NCI-H2171 treated with DMSO at 0.1 percent for 48 hours (cell line): ENCODE measurements at places on chromosomes 12 and 14.

GRCh38 chr12:43776498-43776897 is 17.7 kb downstream of the IRAK4 start:
- DNase-seq = peak; percentile 29

DNA sequence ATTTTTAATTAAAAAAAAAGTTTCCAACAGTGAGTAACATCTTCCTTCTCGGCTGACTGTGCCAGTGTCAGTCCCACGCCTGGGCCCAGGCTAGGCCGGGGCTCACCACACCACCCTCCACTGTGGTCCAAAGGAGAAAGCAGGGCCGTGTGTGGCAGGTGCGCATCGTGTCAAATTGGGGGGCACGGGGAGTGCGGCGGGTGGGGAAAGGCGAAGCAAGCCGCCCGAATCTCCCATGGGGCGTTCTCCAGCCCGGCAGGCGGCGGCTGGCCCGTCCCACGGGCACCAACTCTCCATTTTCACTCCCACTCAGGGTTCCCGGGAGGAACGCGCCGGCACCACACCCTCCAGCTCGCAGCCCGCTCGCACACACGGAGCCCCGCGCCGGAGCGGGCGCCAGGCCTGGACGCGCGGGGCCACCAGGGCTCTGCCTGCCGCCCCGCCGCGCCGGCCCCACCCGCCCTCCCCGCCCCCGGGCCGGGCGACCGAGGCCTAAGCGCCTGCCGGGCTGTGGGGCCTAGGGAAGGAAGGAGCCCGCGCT is 604 bp downstream of the EEA1 start:
- peak; percentile 35 for DNase-seq

- DNase-seq = no peak
These were observed 7.8 kb downstream of the STX2 start for GRCh38 chr12:130831246-130831645.

DNA sequence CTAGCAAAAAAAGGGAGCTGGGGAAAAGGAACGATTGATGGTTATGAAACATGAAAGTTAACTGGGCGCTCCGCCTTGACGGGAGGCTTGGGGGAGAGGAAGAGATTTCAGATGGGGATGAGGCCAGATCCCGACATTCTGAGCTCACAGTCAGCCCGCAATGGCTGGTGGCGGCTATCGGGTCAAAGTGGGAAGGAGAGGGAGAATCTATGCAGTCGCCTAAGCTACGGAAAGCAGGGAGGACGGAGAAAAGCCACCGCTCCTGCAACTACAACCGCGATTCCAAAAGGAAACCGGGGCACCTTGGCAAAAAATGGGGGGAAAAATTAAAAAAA is 502 bp downstream of the MPHOSPH9 start:
- no peak for DNase-seq

- DNase-seq = no peak
These were observed 185.9 kb downstream of the PPFIA2 start for GRCh38 chr12:81573228-81573627.

DNA sequence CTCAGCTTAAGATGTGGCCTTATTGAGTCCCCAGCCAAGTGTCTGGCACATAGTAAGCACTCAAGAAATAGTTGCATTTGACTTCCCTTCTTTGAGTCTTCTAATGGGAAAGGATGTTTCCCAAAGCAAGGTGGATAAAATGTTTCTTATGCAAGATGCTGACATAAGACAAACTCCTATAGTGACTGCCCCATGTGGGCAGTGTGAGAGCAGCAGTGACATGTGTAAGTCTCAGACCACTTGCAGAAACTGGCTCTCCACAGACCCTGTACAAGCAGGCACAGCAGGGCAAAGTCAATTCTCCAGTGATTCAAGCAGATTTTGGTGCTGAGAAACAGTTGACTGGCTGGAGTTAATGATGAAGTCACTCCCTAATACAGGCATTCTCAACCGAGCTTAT is 255.3 kb downstream of the ANO2 start:
- no peak for DNase-seq

- DNase-seq = peak; percentile 100
These were observed 10.1 kb downstream of the PSMB5 start for GRCh38 chr14:23024612-23025075.

DNA sequence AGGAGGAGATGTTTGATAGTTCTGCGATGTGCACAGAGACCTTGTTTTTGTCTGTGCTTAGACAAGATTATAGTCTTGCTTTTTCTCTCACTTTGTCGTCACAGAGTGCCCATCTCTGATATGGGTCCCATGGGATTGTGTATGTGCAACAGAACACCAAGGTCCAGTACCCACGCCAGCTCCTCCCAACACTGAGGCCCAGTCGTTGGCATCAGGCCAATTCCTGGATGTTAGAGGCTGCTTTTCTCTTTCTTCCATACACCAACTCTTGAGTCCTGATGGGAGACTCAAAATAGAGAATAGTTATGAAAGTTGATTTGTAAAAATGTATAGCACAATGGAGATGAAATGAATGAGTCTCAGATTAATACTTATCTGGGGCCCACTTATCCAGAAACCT is 22.7 kb upstream of the PRMT8 start:
- DNase-seq = no peak

DNA sequence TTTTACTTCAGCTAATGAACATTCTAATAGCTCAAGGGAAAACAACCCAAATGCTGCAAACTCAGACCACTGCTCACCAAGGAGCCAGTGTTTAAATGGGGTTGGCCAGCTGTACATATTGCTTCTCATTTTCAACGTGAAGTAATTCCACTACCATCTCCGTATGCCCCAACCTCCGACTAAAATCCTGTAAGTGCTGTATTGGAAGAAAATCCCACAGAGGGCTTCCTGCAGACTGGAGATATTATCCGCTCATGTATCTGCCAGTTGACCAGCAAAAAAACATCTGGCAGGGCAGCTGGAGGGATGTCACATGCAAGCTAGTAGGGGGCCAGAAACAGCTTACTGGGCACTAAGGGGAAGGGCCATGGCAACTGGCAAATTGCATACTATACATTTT is 485.0 kb downstream of the SNAPC1 start:
- no peak for DNase-seq

- DNase-seq = peak; percentile 89
These were observed 905 bp downstream of the CISTR start for GRCh38 chr12:53750812-53751335.

DNA sequence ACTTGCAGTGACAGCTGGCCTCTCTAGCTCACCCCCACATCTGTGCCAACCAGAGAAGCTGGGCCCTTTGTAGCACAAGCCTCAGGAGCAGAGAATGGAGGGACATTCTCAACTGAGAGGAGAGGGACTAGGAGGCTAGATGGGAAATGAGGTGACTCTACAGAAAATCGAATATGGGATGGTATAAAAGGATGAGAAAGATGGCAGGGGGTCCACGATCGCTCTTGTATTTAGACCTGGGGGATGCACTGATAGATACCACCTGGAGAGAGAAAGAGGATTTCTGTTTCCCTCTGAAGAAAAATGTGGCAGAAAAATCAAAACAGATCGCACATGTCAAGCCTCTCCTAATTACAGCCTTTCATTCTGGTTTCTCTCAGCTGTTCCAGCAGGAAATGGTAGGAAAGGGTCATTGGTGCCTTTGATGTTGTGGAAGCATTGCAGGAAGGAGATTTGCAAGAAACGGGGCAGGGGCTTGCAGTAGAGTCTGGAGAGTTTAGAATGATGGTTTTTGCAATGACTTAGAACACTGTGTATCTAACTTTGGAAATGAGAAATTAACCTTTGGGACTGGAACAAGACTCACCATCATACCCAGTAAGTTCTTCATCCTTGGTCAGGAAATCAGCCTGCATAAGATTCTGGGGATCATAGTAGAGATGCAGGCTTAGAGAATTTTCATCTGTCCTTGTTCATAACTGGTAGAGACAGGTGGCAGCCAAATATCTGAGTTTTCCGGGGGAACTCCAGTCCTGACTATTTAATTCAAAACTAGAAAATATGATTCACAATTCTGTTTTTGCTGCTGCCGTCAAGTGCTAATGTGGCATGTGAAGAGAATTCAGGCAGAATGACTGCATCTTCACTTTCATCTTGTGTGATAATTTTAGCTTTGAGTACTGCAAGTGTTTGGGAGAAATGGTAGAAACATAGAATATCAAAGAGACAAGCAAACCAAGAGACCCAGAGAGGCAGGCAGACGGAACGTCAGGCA is 98.8 kb downstream of the DAD1 start:
- no peak for DNase-seq

GRCh38 chr12:131045705-131046460 is 92.2 kb downstream of the ADGRD1 start:
- DNase-seq = no peak

GRCh38 chr12:108531929-108532848 is 17.1 kb downstream of the FICD start:
- peak; percentile 100 for DNase-seq

- no peak for DNase-seq
These were observed 133.9 kb upstream of the FGD4 start for GRCh38 chr12:32265456-32265855.

GRCh38 chr12:72677139-72677538 is 405.0 kb downstream of the TRHDE start:
- DNase-seq = no peak

DNA sequence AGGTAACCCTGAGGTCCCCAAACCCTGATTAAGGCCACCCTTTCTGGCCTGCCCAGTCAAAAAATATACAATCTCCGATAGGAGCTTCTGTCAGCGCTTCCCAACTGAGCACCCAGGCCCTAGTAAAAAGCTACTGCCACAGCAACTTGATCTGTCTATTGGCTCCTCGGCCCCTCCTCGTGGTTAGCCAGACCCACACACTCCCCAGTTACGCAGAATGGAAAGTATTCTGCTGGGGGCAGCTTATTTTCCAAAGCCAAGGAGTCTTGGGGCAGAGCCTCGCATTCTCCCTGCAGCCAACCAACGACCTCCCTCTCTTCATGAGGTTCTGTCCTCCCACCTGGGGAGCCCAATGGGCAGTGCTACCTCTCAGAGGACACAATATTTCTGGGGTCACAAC is 32.1 kb downstream of the FMNL3 start:
- DNase-seq = no peak

DNA sequence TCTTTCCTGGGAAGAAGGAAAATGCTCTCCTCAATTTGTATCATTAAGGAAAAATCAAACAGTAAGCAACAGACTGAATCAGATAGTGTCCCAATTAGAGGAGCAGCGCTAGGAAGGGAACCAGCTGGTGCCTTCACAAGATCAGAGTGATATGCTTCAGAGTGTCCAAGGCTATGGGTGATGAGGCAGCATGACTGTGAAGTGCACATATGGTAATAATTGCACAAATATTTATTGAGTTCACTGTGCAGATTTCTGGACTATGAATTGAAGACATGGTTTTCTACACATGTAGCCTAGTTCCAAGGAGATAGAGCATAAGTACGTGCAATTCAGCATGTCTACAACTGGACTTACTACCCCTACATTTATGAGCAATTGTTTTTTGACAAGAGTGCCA is 78.8 kb upstream of the EVL start:
- peak; percentile 59 for DNase-seq

- no peak for DNase-seq
These were observed 236.4 kb upstream of the CRY1 start for GRCh38 chr12:107329569-107330324.

DNA sequence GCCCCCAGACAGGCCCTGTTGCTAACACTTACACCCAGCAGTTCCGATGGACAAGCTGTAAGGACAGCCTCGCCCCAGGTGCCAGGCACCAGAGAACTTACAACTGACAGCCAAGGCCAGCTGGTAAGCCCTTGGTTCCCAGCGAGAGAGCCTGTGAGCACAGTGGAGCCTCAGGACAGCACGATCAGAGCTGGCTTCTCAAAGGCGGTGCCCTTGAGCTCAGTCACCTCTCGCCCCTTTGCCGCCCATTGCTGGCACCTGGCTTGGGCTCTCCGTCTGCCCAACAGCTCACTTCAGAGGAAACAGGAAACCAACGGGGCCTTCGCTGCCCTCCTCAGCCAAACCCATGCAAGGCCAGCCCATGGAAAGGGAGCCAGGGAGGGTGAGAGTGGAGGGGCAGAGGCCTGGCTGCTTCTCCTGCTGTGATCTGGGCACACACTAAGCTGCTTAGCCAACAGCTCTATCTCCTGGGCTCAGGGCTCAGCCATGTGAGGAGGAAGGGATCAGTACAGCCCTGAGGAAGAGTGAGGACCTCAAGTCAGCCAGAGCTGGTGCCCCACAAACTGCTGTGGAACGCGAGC is 98.5 kb downstream of the SINHCAF start:
- no peak for DNase-seq

GRCh38 chr12:88750867-88751543 is 170.7 kb upstream of the KITLG start:
- no peak for DNase-seq

DNA sequence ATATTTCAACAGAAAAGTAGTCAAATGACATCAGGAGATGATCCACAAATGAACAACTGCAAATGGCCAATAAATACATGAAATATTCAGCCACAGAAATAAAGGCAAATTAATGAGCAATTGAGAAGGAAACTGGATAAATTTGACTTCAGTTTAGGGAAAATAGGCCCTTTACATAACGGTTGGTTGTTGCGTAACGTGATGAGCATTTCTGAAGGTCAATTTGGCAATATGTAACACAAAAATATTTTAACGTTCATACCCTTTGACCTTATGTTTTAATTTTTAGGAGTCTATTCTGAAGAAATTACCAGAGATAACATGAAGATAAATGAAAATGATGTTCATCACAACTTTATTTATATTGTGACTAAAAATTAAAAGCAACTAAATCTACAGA is 14.7 kb upstream of the MSRB3 start:
- no peak for DNase-seq

GRCh38 chr14:70934502-70935134 is 27.4 kb downstream of the PCNX1 start:
- no peak for DNase-seq

- DNase-seq = no peak
These were observed 462.5 kb downstream of the AEBP2 start for GRCh38 chr12:19901841-19902240.

DNA sequence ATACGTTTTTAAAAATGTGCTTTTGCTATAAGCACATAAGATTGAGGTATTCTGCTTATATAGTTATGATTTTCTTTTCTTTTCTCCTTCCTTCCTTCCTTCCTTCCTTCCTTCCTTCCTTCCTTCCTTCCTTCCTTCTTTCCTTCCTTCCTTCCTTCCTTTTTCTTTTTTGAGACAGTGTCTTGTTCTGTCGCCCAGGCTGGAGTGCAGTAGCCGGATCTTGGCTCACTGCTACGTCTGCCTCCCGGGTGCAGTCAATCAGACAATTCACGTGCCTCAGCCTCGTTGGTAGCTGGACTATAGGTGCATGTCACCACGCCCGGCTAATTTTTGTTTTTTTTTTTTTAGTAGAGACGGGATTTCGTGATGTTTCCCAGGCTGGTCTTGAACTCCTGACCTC is 5.8 kb downstream of the CFAP54 start:
- no peak for DNase-seq

- no peak for DNase-seq
These were observed 197.3 kb upstream of the ARHGAP5 start for GRCh38 chr14:31879661-31880348.

DNA sequence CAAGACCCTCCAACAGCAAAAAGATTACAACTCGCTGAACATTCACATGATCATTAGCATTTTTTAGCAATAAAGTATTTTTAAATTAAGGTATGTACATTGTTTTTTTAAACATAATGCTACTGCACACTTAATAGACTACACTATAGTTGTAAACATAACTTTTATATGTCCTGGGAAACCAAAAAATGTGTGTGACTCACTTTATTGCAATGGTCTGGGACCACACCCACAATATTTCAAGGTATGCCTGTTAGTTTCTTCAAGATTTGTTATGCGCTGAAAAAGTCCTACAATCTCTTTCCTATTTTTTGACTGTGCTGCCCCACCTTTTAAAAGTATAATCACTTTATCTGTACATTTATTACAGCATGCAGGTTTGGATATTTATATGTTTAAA is 30.4 kb upstream of the PCNX4 start:
- DNase-seq = no peak

- no peak for DNase-seq
These were observed 388.2 kb downstream of the FUT8 start for GRCh38 chr14:65800694-65801093.
